Hair follicle dermal papilla cell (primary cell): ENCODE measurements at places on chromosomes 6 and 20. TPM values are rescaled to one million over a fixed set of nuclear protein-coding genes. Genes with fewer than 3 reads are reported as not detected.

The NTSR1 gene
- total RNA-seq, result 0.36 and 0.49 TPM in 2 replicates

The GATA5 gene
- not detected in 2 replicates for total RNA-seq

The PLCB4 gene
- total RNA-seq, result 55.3 and 59.1 TPM in 2 replicates

The SLC17A1 gene
- total RNA-seq, result not detected in 2 replicates

The KCNK15 gene
- 115 and 133 TPM in 2 replicates for total RNA-seq

The KCNS1 gene
- total RNA-seq, result 5.3 and 5.5 TPM in 2 replicates

The TGM3 gene
- not detected in 2 replicates for total RNA-seq

The PLEKHG1 gene
- 0.81 and 4.3 TPM in 2 replicates for total RNA-seq

The DEF6 gene
- total RNA-seq, result 0.12 and 0.81 TPM in 2 replicates

The GPX5 gene
- total RNA-seq, result not detected in 2 replicates

The TRIM15 gene
- total RNA-seq, result not detected in 2 replicates

The SPATS1 gene
- total RNA-seq, result not detected in 2 replicates

The RIN2 gene
- total RNA-seq, result 119 and 141 TPM in 2 replicates

The OR2H1 gene
- total RNA-seq, result not detected in 2 replicates

The FERMT1 gene
- total RNA-seq, result 3.8 and 3.9 TPM in 2 replicates

The SLC52A3 gene
- total RNA-seq, result not detected in 2 replicates

The MROH8 gene
- total RNA-seq, result 1.6 and 2.8 TPM in 2 replicates

The PRDM13 gene
- not detected in 2 replicates for total RNA-seq

The UST gene
- 22.7 and 29.4 TPM in 2 replicates for total RNA-seq

The CDSN gene
- total RNA-seq, result not detected in 2 replicates

The LPA gene
- total RNA-seq, result not detected in 2 replicates

The TDRD6 gene
- total RNA-seq, result 0.12 and 0.16 TPM in 2 replicates

The FIG4 gene
- total RNA-seq, result 15.3 and 16.8 TPM in 2 replicates

The HCK gene
- total RNA-seq, result 0.65 TPM in 1 of 2 replicates, not detected in the other

The VGLL2 gene
- total RNA-seq, result not detected in 2 replicates
